ENCODE measurements at places on chromosomes 16 and 17. TPM values are rescaled to one million over a fixed set of nuclear protein-coding genes. Genes with fewer than 3 reads are reported as not detected.

The COQ9 gene
- 39.4 TPM for total RNA-seq

The GDPD1 gene
- total RNA-seq, result 2.7 TPM

The LPO gene
- not detected for total RNA-seq

The CES3 gene
- total RNA-seq, result 1.6 TPM

The KRT9 gene
- total RNA-seq, result not detected

The KRTAP2-2 gene
- not detected for total RNA-seq

The NUDT7 gene
- total RNA-seq, result 9.8 TPM

The CA5A gene
- not detected for total RNA-seq

The CRISPLD2 gene
- 0.05 TPM for total RNA-seq

The HOXB2 gene
- 3.3 TPM for total RNA-seq

The GUCY2D gene
- total RNA-seq, result not detected

The COASY gene
- total RNA-seq, result 83.3 TPM

The SLC38A10 gene
- total RNA-seq, result 52.9 TPM

The HSD17B1 gene
- 0.35 TPM for total RNA-seq

The TMEM235 gene
- not detected for total RNA-seq

The RHBDL3 gene
- total RNA-seq, result 0.09 TPM

The SPATA22 gene
- 1.6 TPM for total RNA-seq

The USP43 gene
- 0.33 TPM for total RNA-seq

The C1QTNF8 gene
- not detected for total RNA-seq

The CRYBA1 gene
- not detected for total RNA-seq

The TMEM98 gene
- 0.41 TPM for total RNA-seq

The KIF18B gene
- 38.9 TPM for total RNA-seq

The PRRT2 gene
- total RNA-seq, result 0.64 TPM

The CCDC92B gene
- total RNA-seq, result not detected

The KRTAP17-1 gene
- not detected for total RNA-seq

The DLX3 gene
- 0.09 TPM for total RNA-seq
